ENCODE measurements at places on chromosomes 2 and 18. TPM values are rescaled to one million over a fixed set of nuclear protein-coding genes. Genes with fewer than 3 reads are reported as not detected.

The C2orf66 gene
- total RNA-seq, result not detected

The ASB3 gene
- 12.2 TPM for total RNA-seq

The PLCL1 gene
- total RNA-seq, result 10.4 TPM

The INHA gene
- 1.1 TPM for total RNA-seq

The CASP10 gene
- total RNA-seq, result 47.0 TPM

The OSGEPL1 gene
- total RNA-seq, result 9.6 TPM

The RTP5 gene
- total RNA-seq, result not detected

The HOXD12 gene
- total RNA-seq, result not detected

The MAPK4 gene
- 0.28 TPM for total RNA-seq

The ALPI gene
- total RNA-seq, result not detected

The SRD5A2 gene
- total RNA-seq, result not detected

The DSG1 gene
- not detected for total RNA-seq

The MOB4 gene
- total RNA-seq, result 27.3 TPM

The G6PC2 gene
- not detected for total RNA-seq

The SERPINB5 gene
- not detected for total RNA-seq

The ASPRV1 gene
- total RNA-seq, result 0.94 TPM

The LOXHD1 gene
- total RNA-seq, result 1.7 TPM

The ICA1L gene
- 13.4 TPM for total RNA-seq

The SERPINB11 gene
- total RNA-seq, result not detected

The REG3A gene
- not detected for total RNA-seq

The SOX11 gene
- total RNA-seq, result not detected

The PPP1R1C gene
- total RNA-seq, result not detected

Data from omental fat pad (tissue), 4 donors.